ENCODE measurements at places on chromosomes 13 and 19.

- DNase-seq, result no peak
Measured at GRCh38 chr19:54201172-54201701, 579 bp downstream of the RPS9 start.

GRCh38 chr13:21014502-21015170, 46.8 kb downstream of the LATS2 start:
- DNase-seq, result no peak

GRCh38 chr19:29287061-29287460, 74.1 kb upstream of the UQCRFS1 start:
- no peak for DNase-seq

GRCh38 chr19:49255674-49256073, 69.3 kb downstream of the SLC6A16 start:
- DNase-seq, result no peak

DNA sequence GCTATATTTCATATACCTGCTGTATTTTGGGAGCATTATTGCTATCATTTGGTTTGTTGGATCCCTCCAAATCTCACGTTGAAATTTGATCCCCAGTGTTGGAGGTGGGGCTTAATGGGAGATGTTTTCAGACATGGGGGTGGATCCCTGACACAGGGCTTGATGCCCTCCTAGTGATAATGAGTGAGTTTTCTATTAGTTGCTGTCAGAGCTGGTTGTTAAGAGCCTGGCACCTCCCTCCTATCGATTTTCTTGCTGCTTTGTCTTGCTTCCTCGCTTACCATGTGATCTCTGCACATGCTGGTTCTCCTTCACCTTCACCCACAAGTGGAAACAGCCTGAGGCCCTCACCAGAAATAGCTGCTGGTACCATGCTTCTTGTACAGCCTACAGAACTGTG, 259.9 kb upstream of the STARD13 start:
- DNase-seq, result no peak

DNA sequence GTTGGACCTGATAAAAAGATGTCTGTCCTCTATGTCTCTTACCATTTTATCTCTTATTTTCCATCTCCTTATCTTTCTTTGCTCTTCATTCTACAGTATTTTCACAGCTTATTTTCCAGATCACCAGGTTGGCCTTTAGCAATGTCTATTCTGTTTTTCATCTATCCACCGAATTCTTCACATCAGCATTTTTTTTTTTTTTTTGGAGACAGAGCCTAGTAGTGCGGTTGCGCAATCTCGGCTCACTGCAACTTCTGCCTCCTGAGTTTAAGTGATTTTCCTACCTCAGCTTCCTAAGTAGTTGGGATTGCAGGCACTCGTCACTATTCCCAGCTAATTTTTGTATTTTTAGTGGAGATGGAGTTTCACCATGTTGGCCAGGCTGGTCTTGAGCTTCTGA, 49.0 kb downstream of the DNAJC15 start:
- DNase-seq, result no peak

- DNase-seq, result no peak
Measured at GRCh38 chr19:49558591-49558990, 21.8 kb downstream of the NOSIP start.
